NCI-H345 (cell line): ENCODE measurements at places on chromosomes 12 and 14.

DNA sequence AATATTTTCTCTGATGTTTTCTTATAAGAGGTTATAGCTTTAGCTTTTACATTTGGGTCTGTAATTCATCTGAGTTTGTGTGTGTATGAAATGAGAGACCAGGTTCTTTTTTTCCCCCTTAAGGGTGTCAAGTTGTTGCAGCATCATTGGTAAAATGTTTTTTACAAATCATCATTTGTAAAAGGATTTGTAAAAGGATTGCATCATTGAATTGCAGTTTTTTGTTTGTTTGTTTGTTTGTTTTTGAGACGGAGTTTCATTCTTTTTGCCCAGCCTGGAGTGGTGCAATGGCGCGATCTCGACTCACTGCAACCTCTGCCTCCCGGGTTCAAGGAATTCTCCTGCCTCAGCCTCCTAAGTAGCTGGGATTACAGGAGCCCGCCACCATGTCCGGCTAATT, 31.1 kb downstream of the MAPKAPK5 start:
- no peak for DNase-seq

DNA sequence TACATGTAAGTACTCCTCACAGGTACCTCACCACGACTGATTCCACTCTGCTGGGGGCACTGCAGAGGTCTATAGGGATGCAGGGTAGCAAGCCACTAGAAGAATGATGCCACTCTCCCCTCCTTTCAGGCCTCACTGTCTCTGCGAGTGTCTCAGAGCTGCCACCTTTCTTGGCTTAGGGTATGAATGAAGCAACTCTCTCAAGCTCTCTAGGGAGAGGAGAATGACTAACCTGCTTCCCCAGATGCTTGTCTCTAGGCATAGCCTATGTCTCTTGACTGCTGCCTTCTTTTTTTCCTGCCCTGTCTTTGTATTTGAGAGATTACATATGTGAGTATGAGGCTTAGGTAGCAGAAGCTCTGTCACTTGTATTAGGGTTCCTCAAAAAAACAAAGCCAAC, 566.5 kb upstream of the ATP2B1 start:
- DNase-seq = no peak

DNA sequence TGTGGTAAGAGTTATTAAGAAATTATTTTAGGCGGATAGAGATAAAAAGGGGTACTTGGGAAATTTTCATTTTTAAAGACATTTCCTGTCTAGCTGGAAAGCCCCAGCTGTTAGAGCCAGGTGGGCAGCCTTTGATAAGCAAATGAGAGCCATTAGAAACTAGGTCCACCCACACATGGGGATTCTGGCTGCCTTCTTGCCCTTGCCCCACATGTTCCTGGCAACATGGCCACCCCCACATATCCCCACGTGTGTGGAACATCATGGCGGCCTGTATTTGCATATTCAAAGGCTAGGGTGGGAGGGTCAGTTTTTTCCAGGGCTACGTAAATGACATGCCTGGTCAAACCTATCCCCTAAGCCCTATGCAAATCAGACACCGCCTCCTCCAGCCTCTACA, 1382.1 kb downstream of the AACS start:
- DNase-seq = no peak

DNA sequence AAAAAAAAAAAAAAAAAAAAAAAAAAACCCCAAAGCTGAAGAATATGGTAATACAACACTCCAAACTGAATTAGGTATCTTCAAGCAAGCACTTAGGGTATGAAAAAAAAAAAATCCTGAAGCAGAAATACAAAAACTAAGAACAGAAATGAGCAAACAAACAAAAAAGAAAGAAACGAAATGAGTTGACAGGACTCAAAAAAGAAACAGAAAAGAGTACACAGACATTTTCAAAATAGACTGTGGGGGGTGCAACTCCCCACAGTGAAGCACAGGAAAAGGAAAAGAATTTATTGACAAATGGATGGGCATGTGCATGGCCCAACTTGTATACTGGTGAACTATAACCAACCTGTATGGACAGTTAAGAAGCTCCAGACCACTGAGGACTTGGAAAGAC, 24.6 kb downstream of the RPS6KA5 start:
- no peak for DNase-seq

GRCh38 chr12:116164250-116165035, 113.0 kb downstream of the MED13L start:
- no peak for DNase-seq

GRCh38 chr12:172732-173161, 41.2 kb downstream of the SLC6A12 start:
- DNase-seq = no peak

GRCh38 chr14:64149921-64150320, 144.2 kb downstream of the ESR2 start:
- no peak for DNase-seq
